Lower lobe of right lung (tissue), 2 donors: ENCODE measurements at places on chromosomes 12 and 14. TPM values are rescaled to one million over a fixed set of nuclear protein-coding genes. Genes with fewer than 3 reads are reported as not detected.

ESR2 gene
- total RNA-seq, result 0.30 TPM

RTN1 gene
- total RNA-seq, result 18.2 TPM

GRCh38 chr12:68207276-68207675 is 18.3 kb downstream of the IL26 start:
- no peak overlapping the region for H3K27ac ChIP-seq
- no peaks in the 10 kb centered on the region for H3K36me3 ChIP-seq
- H3K4me3 ChIP-seq, result no peak overlapping the region
- no peaks in the 10 kb centered on the region for H3K4me1 ChIP-seq
- H3K27me3 ChIP-seq, result peaks cover 4% of the 10 kb centered on the region
- no peak for DNase-seq

- H3K27ac ChIP-seq, result no peak overlapping the region
- H3K27me3 ChIP-seq, result no peaks in the 10 kb centered on the region
- DNase-seq, result no peak
- H3K4me1 ChIP-seq, result no peaks in the 10 kb centered on the region
These were observed 113.1 kb upstream of the G2E3 start for GRCh38 chr14:30445852-30446251.

BEGAIN gene
- 1.3 TPM for total RNA-seq

EML5 gene
- total RNA-seq, result 2.4 TPM

DNA sequence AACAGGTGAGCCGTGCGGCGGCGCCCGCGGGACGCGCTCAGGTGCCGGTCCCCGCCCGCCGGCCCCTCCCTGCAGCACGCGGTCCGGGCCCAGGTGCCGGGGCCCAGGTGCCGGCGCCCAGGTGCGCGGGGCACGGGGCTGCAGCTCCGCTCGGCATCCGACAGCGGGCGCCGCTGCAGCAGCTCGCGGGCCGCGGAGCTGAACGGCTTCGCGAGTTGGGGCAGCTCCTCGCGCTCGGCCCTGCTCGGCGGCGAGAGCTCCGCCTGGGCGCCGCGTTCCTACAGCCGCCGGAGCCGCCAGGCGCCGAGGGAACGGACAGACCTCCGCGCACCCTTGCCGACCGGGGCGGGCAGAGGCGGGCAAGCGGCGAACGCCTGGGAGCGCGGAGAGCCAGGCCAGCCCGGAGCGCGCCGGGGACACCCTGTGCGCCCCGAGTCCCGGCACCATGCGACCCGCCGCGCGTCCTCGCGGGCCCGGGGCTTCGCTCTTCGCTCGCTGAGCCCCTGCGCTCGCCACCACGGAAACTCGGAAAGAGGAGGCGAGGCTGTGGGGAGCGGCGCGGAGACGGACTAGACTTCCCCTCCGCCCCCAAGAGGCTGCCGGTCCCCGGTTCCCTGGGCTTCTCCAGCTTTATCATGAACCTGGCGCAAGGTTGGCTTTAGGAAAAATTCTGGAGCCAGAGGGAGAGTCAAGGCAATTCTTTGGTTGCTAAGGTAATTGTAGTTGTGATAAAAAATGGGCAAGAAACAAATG is at the start of gene RGS6:
TSS of gene RGS6 (plus strand) at position 201 of the 753 bp plus-strand sequence.
- DNase-seq, result peak; percentile 56
- no peaks in the 10 kb centered on the region for H3K36me3 ChIP-seq
- peaks cover 15% of the 10 kb centered on the region for H3K4me1 ChIP-seq
- H3K4me3 ChIP-seq, result peak within 1 kb of the TSS; percentile 49

KRT3 gene
- total RNA-seq, result not detected

DNA sequence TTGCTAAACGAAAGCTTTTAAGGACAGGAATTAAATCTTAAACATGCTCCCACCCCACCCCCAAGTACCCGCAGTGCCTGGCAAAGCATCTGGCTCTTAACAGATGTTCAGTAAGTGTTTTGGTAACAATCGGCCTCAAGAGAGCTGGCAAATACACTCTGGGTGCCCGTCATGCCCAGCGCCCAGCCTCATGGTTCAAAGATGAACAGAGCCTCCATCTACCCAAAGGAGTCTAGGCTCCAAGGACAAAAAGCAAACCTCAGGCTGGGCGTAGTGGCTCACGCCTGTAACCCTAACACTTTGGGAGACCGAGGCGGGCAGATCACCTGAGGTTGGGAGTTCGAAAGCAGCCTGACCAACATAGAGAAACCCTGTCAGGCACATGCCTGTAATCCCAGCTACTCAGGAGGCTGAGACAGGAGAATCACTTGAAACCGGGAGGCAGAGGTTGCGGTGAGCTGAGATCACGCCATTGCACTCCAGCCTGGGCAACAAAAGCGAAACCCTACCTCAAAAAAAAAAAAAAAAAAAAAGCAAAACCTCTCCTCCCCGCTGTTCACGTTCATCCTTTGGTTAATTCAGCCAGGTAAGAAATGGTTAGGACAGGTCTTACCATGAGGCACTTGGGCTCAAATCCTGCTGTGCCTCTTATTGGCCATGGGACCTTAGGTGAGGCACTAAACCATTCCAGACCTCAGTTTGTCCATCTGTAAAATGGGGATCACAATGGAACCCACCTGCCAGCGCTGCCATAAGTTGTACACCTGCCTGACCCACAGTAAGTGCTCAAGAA is 151.3 kb downstream of the BCL11B start:
- no peaks in the 10 kb centered on the region for H3K36me3 ChIP-seq
- no peaks in the 10 kb centered on the region for H3K4me1 ChIP-seq
- H3K27ac ChIP-seq, result no peak overlapping the region

GRCh38 chr12:8914716-8915526 is 612 bp downstream of the PHC1 start:
- H3K4me3 ChIP-seq, result peak overlapping the region; percentile 76
- peaks cover 8% of the 10 kb centered on the region for H3K4me1 ChIP-seq
- peaks cover 8% of the 10 kb centered on the region for H3K36me3 ChIP-seq

ACSS3 gene
- 32.4 TPM for total RNA-seq

- no peaks in the 10 kb centered on the region for H3K36me3 ChIP-seq
- peaks cover 9% of the 10 kb centered on the region for H3K4me1 ChIP-seq
- peak overlapping the region; percentile 56 for H3K27ac ChIP-seq
- no peaks in the 10 kb centered on the region for H3K27me3 ChIP-seq
These were observed 124.5 kb downstream of the GPR65 start for GRCh38 chr14:88129306-88130056.

DNA sequence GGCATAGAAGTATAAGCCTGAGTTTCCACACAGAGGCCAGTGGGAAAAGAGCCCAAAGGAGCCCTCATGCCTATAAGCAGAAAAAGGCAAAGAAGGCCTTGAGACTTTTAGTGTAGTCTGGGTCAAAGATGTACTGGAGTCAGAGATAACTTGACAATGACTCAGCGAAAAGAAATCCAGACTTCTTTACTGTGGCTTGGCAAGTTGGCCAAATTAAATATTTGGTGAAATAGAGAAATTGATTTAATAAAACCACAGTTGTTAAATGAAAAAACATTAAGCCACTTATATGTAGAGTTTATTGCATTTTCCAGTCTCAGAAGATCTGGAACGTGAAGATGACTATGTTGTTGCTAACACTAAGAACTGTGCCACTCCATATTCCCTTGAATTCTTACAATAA is 105.1 kb downstream of the TMTC3 start:
- H3K27me3 ChIP-seq, result no peaks in the 10 kb centered on the region
- H3K4me1 ChIP-seq, result no peaks in the 10 kb centered on the region
- H3K36me3 ChIP-seq, result no peaks in the 10 kb centered on the region
- no peak overlapping the region for H3K27ac ChIP-seq
- no peak overlapping the region for H3K4me3 ChIP-seq
- DNase-seq, result no peak

DNA sequence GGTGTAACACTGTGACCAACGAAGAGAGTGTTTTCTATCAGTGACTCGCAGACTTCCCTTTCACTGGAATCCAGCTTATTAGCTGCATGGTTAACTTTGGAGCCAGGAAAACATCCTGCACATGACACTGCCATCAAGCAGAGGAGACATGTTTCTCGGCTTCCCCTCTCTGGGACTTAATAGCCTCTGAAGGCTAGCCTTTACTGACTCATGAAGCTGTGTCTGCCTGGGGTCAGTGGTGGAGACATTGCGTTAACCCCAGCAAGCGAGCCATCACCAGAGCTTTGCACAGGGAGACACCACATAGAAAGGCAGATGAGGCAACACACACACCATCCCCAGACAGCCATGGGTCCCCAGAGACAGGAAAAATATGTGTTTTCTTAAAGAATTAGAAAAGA is 126.9 kb upstream of the PRICKLE1 start:
- H3K27ac ChIP-seq, result no peak overlapping the region
- H3K4me3 ChIP-seq, result no peak overlapping the region
- no peaks in the 10 kb centered on the region for H3K27me3 ChIP-seq
- no peaks in the 10 kb centered on the region for H3K4me1 ChIP-seq
- no peaks in the 10 kb centered on the region for H3K36me3 ChIP-seq

DNA sequence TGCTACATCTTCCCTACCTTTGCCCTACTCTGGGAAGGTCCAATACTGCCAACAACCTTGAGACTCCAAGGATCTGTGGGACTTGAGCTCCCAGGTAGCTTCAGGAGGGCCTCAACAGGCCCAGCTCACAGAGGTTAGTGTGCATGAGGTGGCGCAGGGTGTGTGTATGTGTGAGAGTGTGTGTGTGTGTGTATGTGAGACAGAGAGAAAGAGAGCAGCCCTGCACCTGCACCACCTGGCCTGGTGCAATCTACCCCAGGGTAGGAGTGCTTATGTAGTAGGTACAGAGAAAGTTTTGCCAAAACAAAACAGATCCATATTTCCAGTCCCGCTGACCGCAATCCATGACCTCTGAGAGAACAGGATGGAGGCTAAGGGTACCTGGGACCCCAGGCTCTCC is 24.6 kb downstream of the TMEM229B start:
- H3K4me3 ChIP-seq, result no peak overlapping the region
- H3K27ac ChIP-seq, result no peak overlapping the region
- H3K4me1 ChIP-seq, result no peaks in the 10 kb centered on the region
- H3K27me3 ChIP-seq, result no peaks in the 10 kb centered on the region

GRCh38 chr12:122082621-122083356 is 4.2 kb downstream of the MLXIP start:
- no peaks in the 10 kb centered on the region for H3K27me3 ChIP-seq
- H3K27ac ChIP-seq, result peak overlapping the region; percentile 85
- DNase-seq, result no peak
- H3K36me3 ChIP-seq, result peaks cover 35% of the 10 kb centered on the region
- peaks cover 65% of the 10 kb centered on the region for H3K4me1 ChIP-seq

GRCh38 chr12:7096979-7097378 is 4.7 kb upstream of the C1R start:
- no peak overlapping the region for H3K4me3 ChIP-seq
- no peak overlapping the region for H3K27ac ChIP-seq

GRCh38 chr12:4044736-4045730 is 171.8 kb upstream of the PARP11 start:
- no peaks in the 10 kb centered on the region for H3K36me3 ChIP-seq
- DNase-seq, result no peak
- no peak overlapping the region for H3K4me3 ChIP-seq
- no peaks in the 10 kb centered on the region for H3K4me1 ChIP-seq

LRR1 gene
- 9.0 TPM for total RNA-seq

DNA sequence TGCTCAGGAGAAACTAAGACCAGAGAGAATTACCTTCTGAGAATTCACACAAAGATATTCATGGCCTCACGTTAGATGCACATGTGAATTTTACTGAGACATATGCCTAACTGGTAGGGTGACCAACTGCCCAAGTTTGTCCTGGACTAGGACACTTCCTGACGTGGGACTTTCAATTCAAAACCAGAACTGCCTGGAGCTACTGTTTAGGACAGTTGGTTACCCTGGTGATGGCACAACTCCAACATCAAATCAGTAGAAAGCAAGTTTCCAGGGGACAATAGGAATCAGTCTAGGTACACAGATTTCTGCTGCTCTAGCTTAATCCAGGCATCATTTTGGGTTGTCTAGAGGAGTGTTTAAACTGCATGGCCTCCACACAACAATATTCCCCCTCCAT is 178.7 kb downstream of the GXYLT1 start:
- no peaks in the 10 kb centered on the region for H3K36me3 ChIP-seq
- DNase-seq, result no peak
- no peaks in the 10 kb centered on the region for H3K27me3 ChIP-seq
- H3K4me1 ChIP-seq, result no peaks in the 10 kb centered on the region
- no peak overlapping the region for H3K4me3 ChIP-seq
- no peak overlapping the region for H3K27ac ChIP-seq

- no peaks in the 10 kb centered on the region for H3K4me1 ChIP-seq
- no peaks in the 10 kb centered on the region for H3K27me3 ChIP-seq
- H3K27ac ChIP-seq, result no peak overlapping the region
- no peaks in the 10 kb centered on the region for H3K36me3 ChIP-seq
These were observed 1127.0 kb downstream of the GALC start for GRCh38 chr14:86865934-86866333.

KLRB1 gene
- total RNA-seq, result 4.3 TPM

- no peak for DNase-seq
- H3K27me3 ChIP-seq, result no peaks in the 10 kb centered on the region
- H3K4me1 ChIP-seq, result peaks cover 70% of the 10 kb centered on the region
- no peaks in the 10 kb centered on the region for H3K36me3 ChIP-seq
- no peak overlapping the region for H3K4me3 ChIP-seq
- H3K27ac ChIP-seq, result peak overlapping the region; percentile 68
These were observed 426.7 kb downstream of the RAD51B start for GRCh38 chr14:68246074-68246785.

DNA sequence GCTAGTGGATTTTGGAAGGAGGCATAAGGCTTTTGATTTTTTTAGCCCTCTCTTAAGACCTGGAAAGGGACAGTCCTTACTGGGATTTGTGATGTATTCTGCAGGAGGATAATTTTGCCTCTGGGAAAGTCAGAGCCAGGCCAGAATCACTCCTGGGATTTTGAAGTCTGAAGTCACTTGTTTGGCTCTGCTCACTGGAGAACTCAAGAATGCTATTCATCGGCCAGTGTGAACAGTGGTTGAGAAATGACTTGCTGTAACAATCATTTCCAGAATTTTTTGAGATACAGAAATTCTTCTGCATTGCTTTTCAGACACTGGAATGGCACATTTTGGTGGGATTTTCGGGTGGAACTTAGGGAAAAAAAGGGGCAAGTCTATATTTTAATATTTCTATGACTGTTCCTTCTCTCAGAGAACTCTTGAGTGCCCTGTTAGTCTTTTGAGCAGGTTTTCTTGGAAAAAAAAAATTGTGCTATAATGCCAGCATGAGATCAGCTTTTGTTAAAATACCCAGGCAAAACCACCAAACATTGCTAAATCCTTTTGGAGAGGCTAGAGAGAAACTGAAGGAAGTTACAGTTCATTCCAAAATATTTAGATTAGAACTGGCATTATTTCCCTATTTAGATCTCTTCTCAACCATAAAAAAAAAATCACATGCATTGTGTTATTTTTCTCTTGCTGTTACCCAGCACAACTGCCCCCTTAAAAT is 26.1 kb upstream of the BHLHE41 start:
- H3K4me1 ChIP-seq, result peaks cover 4% of the 10 kb centered on the region
- no peaks in the 10 kb centered on the region for H3K27me3 ChIP-seq
- DNase-seq, result no peak

SLC17A8 gene
- not detected for total RNA-seq

GRCh38 chr12:81644503-81644902 is 114.6 kb downstream of the PPFIA2 start:
- H3K36me3 ChIP-seq, result no peaks in the 10 kb centered on the region
- no peak for DNase-seq
- no peak overlapping the region for H3K27ac ChIP-seq
- H3K4me3 ChIP-seq, result no peak overlapping the region
- no peaks in the 10 kb centered on the region for H3K4me1 ChIP-seq
